ENCODE measurements at places on chromosomes 2 and 18.

DNA sequence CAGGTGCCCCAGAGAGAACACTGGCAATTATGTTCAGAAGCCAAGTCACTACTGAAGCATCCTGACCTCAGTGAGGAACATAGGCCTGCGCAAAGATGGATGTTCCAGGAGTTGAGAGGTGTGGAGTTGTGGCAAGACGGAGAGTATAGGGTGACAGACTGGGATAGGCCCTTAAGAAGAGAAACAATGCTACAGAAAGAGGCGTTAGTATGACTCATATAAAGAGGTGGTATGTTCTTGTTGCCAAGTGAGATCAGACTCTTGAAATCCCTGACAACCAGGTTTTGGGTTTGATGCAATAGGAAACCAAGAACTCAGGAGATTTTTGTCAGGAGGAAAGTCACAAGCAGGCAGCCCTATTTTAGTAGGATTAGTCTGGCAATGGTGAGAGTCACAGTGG, 185.6 kb downstream of the RIT2 start:
- DNase-seq, result no peak

- DNase-seq, result no peak
These were observed 269.8 kb downstream of the TNS1 start for GRCh38 chr2:217732992-217733391.

- no peak for DNase-seq
These were observed 55.0 kb downstream of the LNPK start for GRCh38 chr2:175947073-175947472.

DNA sequence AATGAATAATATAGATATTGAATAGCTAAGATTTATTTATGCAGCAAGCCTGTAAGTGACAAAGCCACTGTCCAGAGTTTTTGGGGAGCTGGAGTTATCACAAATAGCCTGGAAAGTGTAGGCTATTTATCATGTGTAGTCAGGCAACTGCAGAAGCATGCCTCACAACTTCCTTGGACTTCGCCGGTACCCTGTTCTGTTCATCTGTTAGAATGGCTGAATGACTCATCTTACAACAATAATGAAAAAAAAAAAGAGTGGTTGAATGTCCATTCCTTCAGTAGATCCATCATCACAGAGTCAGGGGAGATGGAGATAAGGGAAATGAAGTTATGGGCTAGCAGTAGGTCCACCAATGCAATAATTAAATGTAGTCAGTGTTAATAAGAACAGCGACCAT, 24.0 kb upstream of the ATP5MC3 start:
- DNase-seq, result no peak

GRCh38 chr2:99648178-99648844, 158.5 kb upstream of the REV1 start:
- no peak for DNase-seq

DNA sequence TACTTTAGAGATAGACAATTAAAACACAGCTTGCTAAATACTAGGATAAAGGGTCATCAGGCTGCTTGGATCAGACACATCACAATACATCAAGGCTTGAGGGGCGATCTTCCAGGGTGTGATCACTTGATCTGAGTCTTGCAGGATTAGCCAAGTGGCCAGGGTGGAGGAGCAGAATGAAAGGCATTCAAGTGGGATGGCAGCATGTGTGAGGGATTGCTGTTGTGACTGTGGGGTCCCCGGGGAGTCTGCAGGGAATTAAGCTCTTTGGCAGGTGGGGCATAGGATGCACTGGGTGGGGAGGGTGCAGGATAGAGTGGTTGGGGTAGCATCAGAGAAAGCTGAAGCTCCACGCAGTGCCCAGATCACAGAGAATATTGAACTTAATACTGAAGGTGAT, 58.0 kb upstream of the TMEM163 start:
- no peak for DNase-seq

GRCh38 chr2:68775272-68775842, 40.7 kb downstream of the ARHGAP25 start:
- DNase-seq, result no peak
